Gastrocnemius medialis (tissue), 4 donors: ENCODE measurements at places on chromosomes 5 and 9. TPM values are rescaled to one million over a fixed set of nuclear protein-coding genes. Genes with fewer than 3 reads are reported as not detected.

- H3K27me3 ChIP-seq: no peaks in the 10 kb centered on the region
- no peaks in the 10 kb centered on the region for H3K4me1 ChIP-seq
- no peak overlapping the region for H3K4me3 ChIP-seq
- H3K36me3 ChIP-seq: no peaks in the 10 kb centered on the region
- DNase-seq: no peak
These were observed 27.9 kb downstream of the AMBP start for GRCh38 chr9:114050226-114050568.

Gene CAMK4
- total RNA-seq: 0.27 TPM

GRCh38 chr9:77512876-77513275, 135.2 kb downstream of the GNA14 start:
- no peaks in the 10 kb centered on the region for H3K27me3 ChIP-seq
- no peaks in the 10 kb centered on the region for H3K36me3 ChIP-seq

GRCh38 chr9:128600099-128600498, 47.7 kb downstream of the SPTAN1 start:
- H3K27me3 ChIP-seq: no peaks in the 10 kb centered on the region
- no peak overlapping the region for H3K27ac ChIP-seq
- no peaks in the 10 kb centered on the region for H3K4me1 ChIP-seq
- no peak overlapping the region for H3K4me3 ChIP-seq

DNA sequence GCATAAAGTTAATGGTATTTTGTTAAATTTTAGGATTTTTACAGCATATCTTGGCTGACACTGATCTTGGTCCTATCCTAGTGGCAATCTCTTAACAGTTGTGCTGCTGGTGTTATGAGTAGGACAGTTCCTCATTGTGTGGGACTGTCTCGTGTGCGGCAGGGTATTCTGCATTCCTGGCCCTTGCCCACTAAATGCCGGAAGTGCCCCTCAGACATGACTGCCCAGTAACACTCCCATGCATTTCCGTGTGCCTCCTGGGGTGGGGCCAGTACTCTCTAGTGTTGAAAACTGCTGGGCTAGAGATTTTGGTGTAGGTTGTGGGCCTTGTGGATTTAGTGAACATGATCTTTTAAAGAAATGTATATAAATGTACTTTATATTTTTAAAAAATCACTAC, 227.1 kb upstream of the DMRT1 start:
- no peaks in the 10 kb centered on the region for H3K36me3 ChIP-seq
- no peak overlapping the region for H3K4me3 ChIP-seq
- H3K27ac ChIP-seq: no peak overlapping the region
- peaks cover 7% of the 10 kb centered on the region for H3K4me1 ChIP-seq
- no peaks in the 10 kb centered on the region for H3K27me3 ChIP-seq

Gene NAA35
- 26.9 TPM for total RNA-seq

DNA sequence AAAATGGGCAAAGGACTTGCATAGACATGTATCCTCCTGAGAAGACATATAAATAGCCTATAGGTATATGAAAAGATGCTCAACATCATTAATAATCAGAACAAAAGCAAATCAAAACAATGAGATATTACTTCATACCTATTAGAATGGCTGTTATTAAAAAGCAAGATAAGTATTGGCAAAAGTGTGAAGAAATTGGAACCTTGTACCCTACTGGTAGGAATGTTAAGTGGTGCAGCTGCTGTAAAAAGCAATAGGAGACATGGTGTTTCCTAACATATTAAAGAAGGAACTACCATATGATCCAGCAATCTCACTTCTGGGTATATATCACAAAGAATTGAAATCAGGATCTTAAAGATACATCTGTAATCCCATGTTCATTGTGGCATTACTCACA, 69.8 kb upstream of the PRR16 start:
- H3K36me3 ChIP-seq: no peaks in the 10 kb centered on the region
- H3K4me3 ChIP-seq: no peak overlapping the region
- no peak overlapping the region for H3K27ac ChIP-seq
- no peaks in the 10 kb centered on the region for H3K27me3 ChIP-seq
- no peaks in the 10 kb centered on the region for H3K4me1 ChIP-seq

GRCh38 chr5:131198625-131199024, 27.9 kb downstream of the LYRM7 start:
- no peak overlapping the region for H3K27ac ChIP-seq
- DNase-seq: no peak
- H3K4me1 ChIP-seq: no peaks in the 10 kb centered on the region
- no peak overlapping the region for H3K4me3 ChIP-seq

- H3K4me3 ChIP-seq: no peak overlapping the region
- no peak for DNase-seq
- H3K27me3 ChIP-seq: no peaks in the 10 kb centered on the region
- peaks cover 35% of the 10 kb centered on the region for H3K36me3 ChIP-seq
- no peak overlapping the region for H3K27ac ChIP-seq
- peaks cover 17% of the 10 kb centered on the region for H3K4me1 ChIP-seq
These were observed 27.2 kb downstream of the AK3 start for GRCh38 chr9:4713849-4714248.

- peaks cover 84% of the 10 kb centered on the region for H3K36me3 ChIP-seq
- DNase-seq: no peak
- H3K4me3 ChIP-seq: no peak overlapping the region
- H3K27me3 ChIP-seq: no peaks in the 10 kb centered on the region
These were observed 42.4 kb downstream of the NDST1 start for GRCh38 chr5:150550286-150550685.

DNA sequence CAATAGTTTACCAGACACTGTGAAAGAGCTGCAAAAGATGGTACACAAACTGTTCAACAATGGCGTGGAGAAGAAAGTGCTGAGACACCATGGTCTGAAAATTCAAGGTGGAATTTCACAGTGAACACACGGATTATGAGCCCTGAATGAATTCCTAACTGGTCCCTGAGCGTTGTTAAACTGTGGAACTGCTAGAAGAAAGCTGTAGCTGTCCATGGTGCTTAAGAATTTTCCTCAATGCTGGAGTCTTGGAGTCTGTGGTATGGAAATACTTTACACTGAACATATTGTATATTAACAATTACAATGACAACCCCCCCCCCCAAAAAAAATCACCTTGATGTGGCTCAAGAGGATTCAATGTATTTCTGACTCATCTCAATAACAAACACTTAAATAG, 68.5 kb downstream of the SLC24A2 start:
- no peaks in the 10 kb centered on the region for H3K36me3 ChIP-seq
- no peak overlapping the region for H3K27ac ChIP-seq
- DNase-seq: no peak
- no peaks in the 10 kb centered on the region for H3K27me3 ChIP-seq

Gene TAS2R1
- total RNA-seq: not detected

DNA sequence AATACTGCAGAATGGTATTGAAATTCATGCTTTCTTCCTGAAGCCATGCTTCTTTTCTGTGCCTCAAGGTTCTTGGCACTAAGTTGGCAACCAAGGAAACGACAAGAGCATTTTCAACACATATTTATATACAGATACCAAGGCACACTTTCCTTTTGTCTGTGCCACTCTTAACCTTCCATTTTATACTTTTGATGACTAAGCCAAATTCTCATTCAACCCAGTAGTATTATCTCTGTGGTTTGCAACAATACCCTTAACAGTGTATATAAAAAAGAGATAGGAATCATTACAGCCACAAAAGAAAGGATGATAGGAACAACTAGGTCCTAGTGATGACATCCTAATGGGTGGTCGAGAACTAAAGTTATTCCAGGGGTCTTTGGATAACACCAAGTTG, 36.0 kb upstream of the TYRP1 start:
- no peak for DNase-seq
- no peak overlapping the region for H3K4me3 ChIP-seq
- H3K36me3 ChIP-seq: no peaks in the 10 kb centered on the region

Gene SLC1A3
- 69.4 TPM for total RNA-seq

GRCh38 chr5:161314033-161314432, 232.5 kb downstream of the GABRB2 start:
- H3K27me3 ChIP-seq: no peaks in the 10 kb centered on the region
- no peaks in the 10 kb centered on the region for H3K4me1 ChIP-seq
- DNase-seq: no peak
- H3K4me3 ChIP-seq: no peak overlapping the region

GRCh38 chr5:58403822-58404433, 56.0 kb downstream of the PLK2 start:
- no peaks in the 10 kb centered on the region for H3K36me3 ChIP-seq
- H3K4me1 ChIP-seq: no peaks in the 10 kb centered on the region
- H3K4me3 ChIP-seq: no peak overlapping the region
- DNase-seq: no peak
- H3K27me3 ChIP-seq: no peaks in the 10 kb centered on the region
